HFFc6 (cell line): ENCODE measurements at places on chromosomes 2 and 18. TPM values are rescaled to one million over a fixed set of nuclear protein-coding genes. Genes with fewer than 3 reads are reported as not detected.

AKAIN1 gene
- not detected in 3 replicates for total RNA-seq

GPN1 gene
- total RNA-seq, result 29.4 to 37.6 TPM (median 36.7 TPM) in 3 replicates

GRCh38 chr2:86396291-86396785 lies 44.8 kb upstream of the KDM3A start:
- no peak overlapping the region for H3K27ac ChIP-seq
- peak; percentile 43 for DNase-seq
- no peak overlapping the region for H3K4me3 ChIP-seq
- H3K27me3 ChIP-seq, result peaks cover 31% of the 10 kb centered on the region

DNA sequence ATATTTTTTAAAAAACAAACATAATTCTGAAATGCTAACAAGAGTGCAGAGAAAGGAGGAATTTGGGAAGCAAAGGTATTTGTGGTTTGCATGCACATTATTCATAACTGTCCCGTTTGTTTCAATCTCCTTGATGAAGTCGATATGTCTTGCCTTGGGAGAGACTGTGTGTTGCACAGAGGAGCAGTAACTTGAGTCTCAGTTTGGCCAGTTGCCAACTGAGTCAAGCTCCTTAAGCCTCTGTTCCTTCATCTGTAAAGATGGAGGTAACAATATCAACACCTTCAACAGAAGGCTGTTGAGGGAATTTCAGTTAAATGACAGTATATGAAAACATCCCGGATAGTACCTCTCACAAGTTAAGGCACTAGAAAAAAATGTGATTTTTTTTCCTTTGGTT lies 226.2 kb downstream of the ASXL3 start:
- H3K27ac ChIP-seq, result no peak overlapping the region
- H3K4me1 ChIP-seq, result no peaks in the 10 kb centered on the region
- no peak for DNase-seq
- no peaks in the 10 kb centered on the region for H3K27me3 ChIP-seq

DNA sequence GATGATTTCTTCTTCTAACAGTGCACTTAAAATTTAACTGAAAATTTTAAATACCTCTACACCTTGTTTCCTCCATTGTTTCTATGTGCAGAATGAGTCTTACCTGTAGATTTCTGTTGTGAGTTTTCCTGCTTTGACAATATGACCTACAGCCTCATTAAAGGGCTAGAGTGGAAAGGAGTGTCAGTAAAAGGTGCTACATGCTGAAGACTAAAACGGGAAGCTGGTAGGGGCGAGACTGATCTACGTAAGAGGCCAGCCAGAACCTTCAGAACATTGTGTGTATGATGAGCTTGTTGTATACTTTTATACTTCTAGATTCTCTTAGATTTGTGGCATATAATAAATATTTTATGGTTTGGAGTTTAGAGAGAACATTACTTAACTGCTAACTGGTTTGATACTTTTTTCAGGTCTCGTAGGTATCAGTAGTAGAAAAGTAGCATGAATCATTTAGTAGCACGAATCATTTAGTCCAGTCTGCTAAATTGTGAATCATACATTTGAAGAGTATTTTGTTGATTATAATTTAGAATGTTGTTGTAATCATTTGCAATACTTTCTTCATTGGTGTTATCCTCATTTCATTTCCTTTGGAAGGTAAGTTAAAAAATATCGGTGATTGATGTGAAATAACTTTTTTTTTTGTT lies 14.3 kb downstream of the INSIG2 start:
- H3K36me3 ChIP-seq, result peaks cover 6% of the 10 kb centered on the region; the same call in 1 of the 2 replicates
- H3K27ac ChIP-seq, result no peak overlapping the region
- H3K4me3 ChIP-seq, result no peak overlapping the region; the same call in 1 of the 2 replicates
- peaks cover 24% of the 10 kb centered on the region for H3K4me1 ChIP-seq
- DNase-seq, result peak; percentile 15

DHRS9 gene
- total RNA-seq, result not detected in 2 replicates

DNA sequence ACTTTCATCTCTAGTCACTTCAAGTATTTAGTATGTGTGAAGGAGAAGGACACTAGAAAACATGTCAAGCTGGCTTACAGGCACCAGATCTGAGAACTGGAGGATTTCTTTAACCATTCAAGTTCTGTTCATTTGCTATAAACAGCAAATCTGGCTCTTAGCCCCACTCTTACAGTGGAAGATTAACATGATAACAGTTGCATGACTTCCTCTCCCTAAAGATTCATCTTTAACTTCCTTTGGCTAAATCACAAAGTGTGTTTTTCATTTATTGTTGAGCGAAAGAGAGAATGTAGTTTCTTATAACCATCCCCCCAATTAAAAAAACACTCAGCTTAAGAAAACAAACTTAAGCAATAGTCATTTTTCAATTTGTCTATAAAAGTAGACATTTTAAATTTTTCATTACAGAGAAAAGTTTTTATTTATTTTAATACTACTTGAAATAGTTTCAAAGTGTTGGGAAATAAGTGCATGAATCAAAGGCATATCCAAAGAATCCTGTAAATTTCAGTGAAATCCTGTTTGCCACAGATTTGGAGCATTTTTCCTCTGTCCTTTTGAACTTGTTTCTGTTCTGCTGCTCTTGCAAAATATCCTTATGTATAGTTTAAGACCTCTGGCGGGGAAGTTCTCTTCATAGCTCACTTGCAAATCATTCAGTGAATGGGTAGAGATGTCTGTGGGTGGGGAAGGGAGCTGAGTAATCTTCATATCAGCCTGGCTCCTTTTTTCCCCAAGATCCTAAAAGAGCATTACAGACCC lies 241.0 kb upstream of the RBBP8 start:
- no peaks in the 10 kb centered on the region for H3K4me1 ChIP-seq
- DNase-seq, result peak; percentile 87
- peak overlapping the region; percentile 75 for H3K27ac ChIP-seq
- H3K36me3 ChIP-seq, result no peaks in the 10 kb centered on the region; the same call in 1 of the 2 replicates
- H3K27me3 ChIP-seq, result no peaks in the 10 kb centered on the region
- peak overlapping the region; percentile 51 for H3K4me3 ChIP-seq

AQP4 gene
- not detected in 3 replicates for total RNA-seq

OR6B2 gene
- total RNA-seq, result not detected in 3 replicates

GRCh38 chr2:32277363-32277673 lies 386 bp upstream of the YIPF4 start:
- DNase-seq, result no peak
- H3K36me3 ChIP-seq, result peaks cover 10% of the 10 kb centered on the region

SLC9A2 gene
- not detected in 3 replicates for total RNA-seq

FLACC1 gene
- 0.59 to 1.6 TPM (median 1.1 TPM) in 3 replicates for total RNA-seq

DNA sequence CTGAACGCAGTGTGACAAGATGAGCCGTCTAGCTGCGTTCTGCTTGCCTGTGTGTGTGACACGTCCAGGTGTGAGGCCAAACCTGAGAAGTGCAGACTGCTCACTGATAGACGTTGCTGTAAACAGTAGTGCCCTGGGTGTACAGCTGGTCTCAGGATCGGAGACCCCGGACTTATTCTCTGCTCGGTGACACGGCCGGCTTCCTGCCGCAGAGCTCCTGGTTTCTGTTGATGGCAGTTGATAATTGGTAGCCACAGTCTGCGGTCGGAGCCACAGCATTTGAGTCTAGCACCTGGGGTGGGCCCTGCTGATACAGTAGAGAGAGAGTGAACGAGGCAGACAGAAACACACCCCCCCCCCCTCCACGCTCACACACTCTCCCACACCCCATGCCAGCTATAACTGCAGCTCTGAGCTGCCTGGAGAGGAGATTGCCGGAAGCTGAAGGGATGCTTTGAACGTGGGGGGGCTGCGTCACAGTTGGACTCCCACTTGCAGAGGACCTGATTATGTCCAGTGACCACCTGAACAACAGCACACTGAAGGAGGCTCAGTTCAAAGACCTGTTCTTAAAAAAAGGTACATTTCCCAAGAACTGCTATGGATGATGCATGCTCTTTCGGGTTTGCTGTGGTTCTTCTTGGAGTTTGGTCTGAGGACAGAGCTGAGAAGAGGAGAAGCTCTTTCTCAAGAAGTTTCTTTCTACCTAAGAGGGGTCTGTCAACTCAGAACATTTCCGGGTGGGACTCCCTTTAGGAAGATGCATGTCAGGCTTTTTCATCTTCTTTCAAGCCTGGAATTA lies 114.0 kb downstream of the FAM210A start:
- no peaks in the 10 kb centered on the region for H3K36me3 ChIP-seq
- no peak overlapping the region; the same call in 1 of the 2 replicates for H3K27ac ChIP-seq
- H3K4me3 ChIP-seq, result peak overlapping the region; percentile 74
- H3K4me1 ChIP-seq, result peaks cover 17% of the 10 kb centered on the region

SPATA3 gene
- not detected in 2 replicates for total RNA-seq

DNA sequence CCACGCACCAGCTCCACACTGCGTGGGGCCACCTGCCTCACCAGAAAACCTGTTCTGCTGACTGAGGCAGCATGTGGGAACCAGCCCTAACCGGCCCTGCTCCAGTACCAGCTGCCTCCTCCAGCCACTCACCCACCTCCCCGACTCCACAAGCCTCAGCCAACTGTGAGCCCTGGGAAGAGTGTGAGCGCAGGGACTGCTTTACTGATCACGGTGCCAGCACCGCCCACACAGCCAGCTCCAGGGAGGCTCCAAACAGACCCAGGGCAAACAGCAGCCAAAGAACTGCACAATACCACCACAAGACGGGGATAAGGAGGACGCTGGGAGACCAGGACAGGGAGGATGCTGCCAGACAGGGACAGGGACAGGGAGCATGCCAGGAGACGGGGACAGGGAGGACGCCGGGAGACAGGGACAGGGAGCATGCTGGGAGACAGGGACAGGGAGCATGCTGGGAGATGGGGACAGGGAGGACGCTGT lies 28.4 kb downstream of the EIPR1 start:
- no peaks in the 10 kb centered on the region for H3K4me1 ChIP-seq
- peaks cover 34% of the 10 kb centered on the region for H3K36me3 ChIP-seq
- no peaks in the 10 kb centered on the region; the same call in 1 of the 2 replicates for H3K27me3 ChIP-seq
- H3K4me3 ChIP-seq, result no peak overlapping the region

TGOLN2 gene
- 138 to 151 TPM (median 144 TPM) in 3 replicates for total RNA-seq

- H3K27ac ChIP-seq, result no peak overlapping the region
- no peak overlapping the region for H3K4me3 ChIP-seq
- H3K36me3 ChIP-seq, result no peaks in the 10 kb centered on the region
- DNase-seq, result no peak
- peaks cover 60% of the 10 kb centered on the region for H3K27me3 ChIP-seq
Measured at GRCh38 chr2:219001577-219002394, 8.6 kb upstream of the CRYBA2 start.

GRCh38 chr2:202187570-202187969 lies 50.8 kb downstream of the SUMO1 start:
- no peaks in the 10 kb centered on the region; the same call in 1 of the 2 replicates for H3K27me3 ChIP-seq
- H3K4me3 ChIP-seq, result no peak overlapping the region
- peaks cover 28% of the 10 kb centered on the region for H3K4me1 ChIP-seq

SERPINB13 gene
- total RNA-seq, result not detected in 3 replicates

GRCh38 chr2:168116448-168116847 lies 130.9 kb downstream of the STK39 start:
- H3K27me3 ChIP-seq, result no peaks in the 10 kb centered on the region
- no peak overlapping the region for H3K4me3 ChIP-seq
- no peaks in the 10 kb centered on the region; the same call in 1 of the 2 replicates for H3K36me3 ChIP-seq
- no peaks in the 10 kb centered on the region for H3K4me1 ChIP-seq
- no peak for DNase-seq
- H3K27ac ChIP-seq, result no peak overlapping the region

CAPN14 gene
- total RNA-seq, result 0.07 to 0.10 TPM in 2 of 3 replicates, not detected in the other

DNA sequence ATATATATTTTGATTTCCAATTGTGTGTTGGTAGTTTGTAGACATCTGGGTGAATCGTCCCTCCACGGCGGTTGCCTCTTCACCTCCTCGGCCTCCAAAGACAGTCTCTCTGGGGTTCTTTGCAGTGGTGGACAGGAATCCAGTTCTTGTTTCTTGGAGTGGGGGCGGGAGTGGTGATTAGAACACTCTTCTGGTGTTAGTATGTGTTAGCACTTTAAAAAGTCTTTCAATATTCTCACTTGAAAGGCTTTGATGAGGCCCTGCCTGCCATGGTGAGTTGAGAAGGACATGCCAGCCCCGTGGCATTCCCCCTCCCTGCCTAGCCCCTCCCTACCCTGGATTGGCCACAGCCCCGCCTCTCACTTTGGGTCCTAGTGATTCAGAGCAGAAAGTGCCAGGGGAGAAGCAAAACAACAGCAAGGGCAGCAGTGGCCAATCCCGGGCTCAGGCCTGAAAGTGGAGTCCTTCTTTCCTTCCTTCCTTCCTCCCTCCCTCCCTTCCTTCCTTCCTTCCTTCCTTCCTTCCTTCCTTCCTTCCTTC lies 316.8 kb upstream of the HS6ST1 start:
- no peaks in the 10 kb centered on the region for H3K36me3 ChIP-seq
- no peak overlapping the region for H3K4me3 ChIP-seq
- no peak overlapping the region for H3K27ac ChIP-seq
- H3K4me1 ChIP-seq, result peaks cover 6% of the 10 kb centered on the region; the same call in 1 of the 2 replicates

DNA sequence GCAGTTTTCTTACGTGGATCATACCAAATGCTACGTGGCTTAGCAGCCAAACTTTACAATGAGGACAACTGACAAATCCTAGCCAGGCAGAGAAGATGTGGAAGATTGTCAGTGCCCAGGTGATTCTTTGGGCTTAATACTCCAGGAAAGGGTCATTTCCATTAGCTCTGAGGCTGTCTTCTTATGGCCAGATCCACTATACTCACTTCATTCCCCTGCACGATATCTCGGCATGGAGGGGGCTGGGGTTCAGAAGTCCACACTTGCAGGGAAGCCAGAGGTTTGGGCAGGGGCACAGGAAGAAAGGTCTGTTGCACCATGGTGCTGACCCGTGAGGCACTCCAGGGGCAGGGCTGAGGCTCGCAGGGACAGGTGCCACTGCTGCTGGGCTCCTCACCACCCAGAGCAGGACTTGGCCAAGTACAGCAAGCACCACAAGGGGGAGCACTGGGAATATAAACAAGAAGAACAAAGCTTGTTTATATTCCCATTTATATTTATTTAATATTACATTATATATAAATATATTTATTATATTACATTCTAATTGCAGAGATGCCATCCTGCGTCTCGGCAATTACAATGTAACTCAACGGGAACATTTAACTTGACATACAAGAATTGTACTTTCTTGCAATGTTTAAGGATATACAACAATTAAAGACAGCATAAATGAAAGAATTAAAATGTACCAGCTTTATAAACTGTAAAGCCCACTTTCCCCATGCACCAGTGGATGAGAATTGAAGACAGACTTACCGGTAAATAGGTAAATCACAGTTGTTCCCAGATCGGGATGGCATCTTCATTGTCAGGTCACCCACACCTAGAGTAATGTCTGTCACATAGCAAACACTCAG lies 27.2 kb downstream of the CLUL1 start:
- H3K4me3 ChIP-seq, result no peak overlapping the region
- H3K27me3 ChIP-seq, result peaks cover 23% of the 10 kb centered on the region
- H3K27ac ChIP-seq, result no peak overlapping the region
- peak; percentile 63 for DNase-seq
- H3K4me1 ChIP-seq, result no peaks in the 10 kb centered on the region

MFSD2B gene
- 0.19 to 0.50 TPM (median 0.27 TPM) in 3 replicates for total RNA-seq

GRCh38 chr2:186771850-186772463 lies 77.0 kb downstream of the ZSWIM2 start:
- no peak overlapping the region for H3K4me3 ChIP-seq
- H3K4me1 ChIP-seq, result peaks cover 20% of the 10 kb centered on the region
- H3K27ac ChIP-seq, result no peak overlapping the region; the same call in 1 of the 2 replicates
- no peaks in the 10 kb centered on the region for H3K27me3 ChIP-seq
- DNase-seq, result no peak
